ENCODE measurements at places on chromosomes 11 and 22.

GRCh38 chr11:123493349-123494063, 63.4 kb downstream of the GRAMD1B start:
- DNase-seq: no peak

GRCh38 chr11:91608677-91609076, 615.9 kb upstream of the FAT3 start:
- DNase-seq: no peak

DNA sequence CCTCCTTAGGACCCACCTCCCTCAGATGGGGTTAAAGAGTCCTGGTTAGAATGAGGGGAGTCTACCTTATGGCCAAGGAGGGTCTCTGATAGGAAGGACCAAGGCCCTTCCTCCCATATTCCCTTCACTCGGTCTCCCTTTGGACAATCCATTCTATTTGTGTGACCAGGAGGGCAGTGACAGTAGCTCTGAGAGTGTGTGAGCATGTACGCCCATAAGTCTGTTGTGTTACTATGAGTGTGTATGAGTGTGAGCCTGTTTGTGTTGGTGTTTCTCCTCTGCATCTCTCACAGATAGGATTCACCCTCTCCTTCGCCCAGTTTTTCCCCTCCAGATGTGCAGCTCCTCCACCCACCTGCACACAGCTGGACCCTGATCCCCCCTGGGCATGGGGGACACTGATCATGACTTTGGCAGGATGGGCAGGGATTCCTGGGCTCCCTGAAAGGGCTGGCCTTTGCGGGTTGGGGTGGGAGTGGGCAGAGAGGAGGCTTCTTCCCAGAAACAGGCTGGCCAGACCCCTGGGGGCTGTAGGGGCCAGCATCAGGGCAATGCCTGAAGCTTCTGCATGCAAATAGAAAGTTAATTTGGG, 14.5 kb downstream of the PHLDB1 start:
- no peak for DNase-seq

DNA sequence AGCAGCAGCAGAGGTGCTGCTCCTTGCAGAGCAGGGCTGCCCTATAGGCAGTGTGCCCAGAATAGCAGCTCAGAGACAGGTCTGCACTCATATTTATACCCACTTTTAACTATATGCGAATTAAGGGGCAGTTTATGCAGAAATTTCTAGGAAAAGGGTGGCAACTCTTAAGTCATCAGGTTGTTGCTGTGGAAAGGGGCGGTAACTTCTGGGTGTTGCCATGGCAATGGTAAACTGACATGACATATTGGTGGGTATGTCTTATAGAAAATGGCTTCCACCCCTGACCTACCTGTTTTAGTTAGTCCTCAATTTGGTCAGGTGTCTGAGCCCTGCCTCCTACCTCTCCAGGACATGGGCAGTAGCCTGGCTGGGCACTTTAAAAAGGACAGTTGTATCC, 122.3 kb downstream of the ATXN10 start:
- no peak for DNase-seq

DNA sequence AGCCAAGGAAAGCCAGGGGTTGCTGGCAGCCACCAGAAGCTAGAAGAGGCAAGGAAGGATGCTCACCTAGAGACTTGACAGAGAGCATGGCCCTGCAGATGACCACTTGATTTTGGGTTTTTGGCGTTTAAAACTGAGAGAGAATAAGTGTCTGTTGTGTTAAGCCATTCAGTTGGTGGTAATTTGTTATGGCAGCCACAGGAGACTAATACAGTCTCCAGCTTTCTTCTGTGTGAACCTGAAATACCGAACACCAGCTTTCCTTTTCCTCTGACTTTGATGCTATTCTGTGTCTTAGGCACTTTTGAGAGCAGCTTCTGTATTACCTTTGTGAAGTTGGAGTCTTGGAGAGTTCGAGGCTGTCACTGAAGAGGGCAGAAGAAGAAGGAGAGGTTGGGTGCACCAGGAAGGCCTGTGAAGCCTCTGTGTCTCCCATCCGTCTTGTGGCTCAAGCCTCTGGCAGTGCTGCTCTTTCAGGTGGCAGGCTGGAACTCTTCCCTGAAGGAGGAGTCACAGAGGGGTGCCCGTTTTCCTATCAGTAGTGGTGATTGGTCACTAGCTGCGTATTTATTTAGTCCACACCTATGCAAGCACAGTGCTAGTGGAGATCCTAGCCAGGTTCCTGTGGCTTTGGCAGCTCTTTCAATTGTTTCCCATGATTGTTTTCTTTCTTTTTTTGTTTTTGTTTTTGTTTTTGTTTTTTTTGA, 2.5 kb downstream of the TBC1D22A start:
- DNase-seq: no peak

DNA sequence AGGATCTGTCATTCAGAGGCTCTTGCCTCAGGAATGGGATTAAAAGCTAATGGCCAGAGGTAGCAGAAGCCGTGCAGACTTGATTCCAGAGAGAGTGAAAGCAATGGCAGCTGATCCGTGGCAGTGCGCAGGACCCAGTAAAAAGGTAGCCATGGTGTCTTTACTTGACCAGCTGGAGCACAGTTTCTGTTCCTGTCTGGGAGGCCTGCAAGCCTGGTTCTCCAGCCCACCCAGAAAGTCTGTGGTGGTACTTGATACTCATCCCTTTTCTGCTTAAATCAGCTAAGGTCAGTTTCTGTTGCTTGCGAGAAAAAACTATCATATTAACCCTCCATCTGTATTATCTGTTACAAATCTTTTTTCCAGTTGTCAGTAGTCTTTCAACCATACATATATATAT, 86.7 kb downstream of the RPS6KA4 start:
- DNase-seq: no peak

GRCh38 chr11:19988598-19988997, 171.7 kb downstream of the DBX1 start:
- DNase-seq: no peak

DNA sequence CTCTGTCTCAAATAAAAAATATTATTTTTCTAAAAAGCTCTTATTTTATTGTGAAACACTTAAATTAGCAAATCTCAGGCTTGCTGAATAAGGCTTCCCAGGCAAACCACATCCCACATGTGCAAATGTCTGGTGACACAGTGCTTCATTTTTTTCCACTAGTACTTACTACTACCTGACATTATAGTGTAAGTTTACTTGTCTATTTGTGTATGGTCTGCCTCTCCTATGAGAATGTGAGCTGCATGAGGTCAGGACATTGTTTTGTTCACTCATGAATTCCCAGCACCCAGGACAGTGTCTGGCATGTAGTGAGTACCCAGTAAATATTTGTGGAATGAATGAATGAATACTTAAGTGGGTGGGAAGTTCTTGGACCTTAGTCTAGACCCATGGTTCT, 103.1 kb downstream of the PTPRJ start:
- DNase-seq: no peak

DNA sequence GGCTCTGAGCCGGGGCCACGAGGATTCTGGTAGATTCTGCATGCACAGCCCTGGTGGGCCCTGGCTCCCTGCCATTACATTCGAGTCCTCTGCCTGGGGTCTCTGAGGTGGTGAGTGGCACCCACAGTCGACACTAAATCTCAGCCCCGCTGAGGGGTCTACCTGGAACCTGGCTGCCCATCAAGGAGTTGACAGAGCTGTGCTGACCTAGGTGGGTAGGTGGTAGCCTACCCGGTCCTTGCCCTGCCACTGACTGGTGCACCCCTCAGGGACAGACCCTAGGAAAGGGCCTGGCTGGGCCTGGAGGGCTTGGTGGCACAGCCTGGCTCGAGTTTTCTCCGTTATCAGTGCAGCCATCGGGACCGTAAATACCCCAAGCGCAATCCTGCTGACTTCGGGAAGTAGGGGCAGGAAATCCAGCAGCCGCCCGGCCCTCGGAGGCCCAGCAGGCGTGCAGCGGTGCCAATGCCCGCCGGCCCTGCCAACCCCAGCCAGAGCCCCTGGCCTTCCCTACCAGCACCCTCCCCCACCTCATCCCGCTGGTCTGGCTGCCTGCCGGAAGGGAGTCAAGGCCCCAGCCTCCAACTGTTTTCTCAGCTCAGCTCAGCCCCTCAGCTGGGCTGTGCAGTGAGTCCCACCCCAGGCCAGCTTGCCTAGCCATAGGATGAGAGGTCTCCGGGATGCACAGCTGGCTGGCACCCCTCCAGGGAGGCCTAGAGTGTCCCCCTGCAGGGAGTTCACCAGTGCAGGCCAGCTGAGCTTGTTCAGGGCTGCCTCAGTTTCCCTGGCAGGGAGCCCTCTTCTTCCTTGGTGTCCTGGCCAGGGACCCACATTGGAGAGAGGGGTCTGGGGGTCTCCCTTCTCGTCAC, 80.4 kb upstream of the KCNQ1OT1 start:
- DNase-seq: no peak

DNA sequence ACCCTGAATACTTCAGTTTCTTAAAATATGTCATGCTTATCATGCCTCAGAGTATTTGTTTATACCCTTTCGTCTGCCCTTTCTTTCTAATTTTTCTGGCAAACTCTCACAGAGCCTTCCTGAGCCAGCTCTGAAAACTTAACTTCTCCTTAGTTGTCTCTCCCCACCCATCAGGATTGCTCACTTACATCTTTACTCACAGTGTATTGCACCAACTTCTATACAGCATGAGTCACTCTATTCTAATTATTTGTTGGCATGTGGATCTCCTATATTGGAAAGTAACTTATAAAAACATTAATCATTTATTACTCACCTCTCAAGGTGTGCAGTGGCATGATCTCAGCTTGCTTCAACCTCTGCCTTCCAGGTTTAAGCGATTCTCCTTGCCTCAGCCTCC, 114.9 kb downstream of the FANCF start:
- DNase-seq: no peak

DNA sequence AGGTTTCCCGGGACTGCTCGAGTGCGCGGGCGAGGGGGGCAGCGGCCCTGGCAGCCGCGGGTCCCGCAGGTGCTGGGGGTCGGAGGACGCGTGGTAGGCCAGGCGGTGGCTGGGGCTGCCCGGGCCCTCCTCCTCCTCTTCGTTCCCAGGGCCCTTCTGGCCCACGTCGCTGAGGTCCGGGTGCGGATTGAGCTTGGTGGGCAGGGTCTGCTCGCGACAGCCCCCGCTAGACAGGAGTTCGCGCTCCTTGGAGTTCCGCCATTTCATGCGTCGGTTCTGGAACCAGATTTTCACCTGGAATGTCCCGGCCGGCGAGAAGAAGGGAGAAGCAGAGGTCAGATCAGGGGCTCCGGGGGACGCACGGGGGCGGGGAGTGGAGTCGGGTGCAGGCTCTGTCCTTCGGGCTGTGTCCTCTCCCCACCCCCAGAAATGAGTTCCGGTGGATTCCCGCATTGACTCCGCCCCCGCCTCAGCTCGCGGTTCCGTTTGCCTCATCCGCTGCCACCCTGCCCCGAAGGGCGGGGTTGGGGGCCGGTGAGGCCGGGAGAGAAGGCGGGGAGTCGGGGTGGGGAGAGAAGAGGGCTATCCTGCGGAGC, 3.9 kb downstream of the DBX1 start:
- no peak for DNase-seq

- DNase-seq: no peak
Observed at GRCh38 chr22:45597460-45598192, 74.0 kb upstream of the ATXN10 start.

DNA sequence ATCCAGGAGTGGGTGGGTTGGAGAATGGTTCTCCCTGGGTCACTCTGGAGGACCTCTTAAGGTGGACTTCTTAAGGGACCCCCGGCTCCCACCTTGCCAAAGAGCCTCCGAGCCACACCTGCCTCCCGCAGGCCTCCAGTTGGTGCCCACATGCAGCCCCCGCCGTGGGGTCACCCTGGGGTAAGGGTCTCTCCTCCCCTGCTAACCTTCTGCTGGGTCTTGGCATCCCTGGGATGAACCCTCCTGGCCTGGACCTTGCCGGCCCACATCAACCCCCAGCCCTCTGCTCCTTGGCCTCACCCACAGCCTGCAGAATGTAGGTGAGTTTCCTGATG, 12.5 kb upstream of the MUC6 start:
- DNase-seq: no peak

- DNase-seq: no peak
Observed at GRCh38 chr11:18088966-18089365, 16.9 kb downstream of the SAAL1 start.

DNA sequence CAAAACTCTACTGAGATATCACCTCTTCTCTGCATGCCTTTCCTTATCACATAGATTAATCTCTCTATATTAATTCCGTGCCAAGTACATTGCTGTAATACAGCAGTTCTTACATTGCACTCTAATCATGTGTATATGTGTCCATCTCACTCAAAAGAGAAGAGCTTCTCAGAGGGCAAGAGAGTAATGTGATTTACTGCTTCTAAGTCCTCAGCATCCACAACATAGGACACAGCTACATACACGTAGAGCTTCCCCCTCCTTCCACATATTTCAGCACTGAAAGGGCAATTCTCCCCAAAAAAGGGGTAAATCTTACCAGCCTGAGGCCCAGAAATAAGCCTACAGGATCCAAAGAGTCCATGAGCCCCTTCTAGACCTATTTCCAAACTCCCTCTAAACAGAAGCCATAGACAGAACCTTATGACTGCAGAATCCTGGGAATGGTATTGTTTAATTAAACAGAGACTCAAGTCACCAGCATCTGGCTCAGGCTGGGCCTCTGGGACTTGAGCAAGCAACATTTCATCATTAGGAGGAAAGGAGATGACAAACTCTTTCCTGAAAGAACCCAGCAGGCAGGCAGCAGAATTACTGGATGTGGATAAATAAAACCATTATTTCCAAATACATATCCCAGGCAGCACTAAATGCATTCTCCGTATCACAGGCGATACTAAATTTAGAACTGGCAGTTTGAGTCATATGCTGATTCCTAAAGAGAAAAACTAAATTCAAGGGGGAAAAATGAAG, 87.2 kb downstream of the KCNC1 start:
- DNase-seq: no peak

GRCh38 chr11:59918987-59919589, 19.1 kb upstream of the OOSP1 start:
- peak; percentile 52 for DNase-seq

DNA sequence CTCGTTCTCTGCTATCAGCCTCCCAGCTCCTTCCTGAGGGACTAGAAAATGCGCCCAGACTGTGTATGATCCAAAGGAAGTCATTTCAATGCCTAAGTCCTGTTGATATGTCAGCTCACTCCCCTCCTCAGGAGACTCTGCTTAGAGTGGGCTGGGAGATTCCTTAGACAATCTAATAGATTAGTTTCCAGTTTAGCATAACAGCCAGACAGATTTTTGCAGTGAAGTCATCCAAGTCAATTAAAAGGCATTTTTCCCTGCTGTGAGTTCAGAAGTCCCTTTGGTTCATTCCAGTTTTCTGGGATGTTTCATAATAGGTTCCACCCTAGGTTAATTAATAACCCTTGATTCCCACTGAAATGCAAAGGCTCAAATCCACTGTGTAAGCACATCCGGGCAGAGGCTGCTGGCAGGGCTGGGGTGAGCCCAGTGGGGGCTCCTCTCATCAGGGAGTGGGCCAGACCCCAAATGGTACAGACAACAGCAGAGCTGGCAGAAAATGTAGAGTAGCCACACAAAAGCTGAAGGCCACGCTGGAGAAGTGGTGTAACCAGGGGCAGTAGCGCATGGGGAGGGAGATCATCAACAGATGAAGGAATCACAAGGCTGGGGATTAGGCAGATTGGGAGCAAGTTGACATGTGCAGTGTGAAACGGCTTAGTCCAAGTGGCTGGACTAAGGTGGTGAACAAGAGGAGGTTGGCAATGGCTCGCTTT, 90.6 kb downstream of the SYN3 start:
- DNase-seq: no peak

- no peak for DNase-seq
Observed at GRCh38 chr11:7668911-7669310, 4.4 kb downstream of the CYB5R2 start.

All from ACHN (cell line).